Mesenchymal stem cell (in vitro differentiated cells and primary cell): ENCODE measurements at places on chromosomes 1 and 21.

- H3K36me3 ChIP-seq, result no peaks in the 10 kb centered on the region
- H3K27ac ChIP-seq, result no peak overlapping the region
- peaks cover 18% of the 10 kb centered on the region for H3K27me3 ChIP-seq
Measured at GRCh38 chr1:161678500-161678899, 15.6 kb downstream of the FCGR2B start.

DNA sequence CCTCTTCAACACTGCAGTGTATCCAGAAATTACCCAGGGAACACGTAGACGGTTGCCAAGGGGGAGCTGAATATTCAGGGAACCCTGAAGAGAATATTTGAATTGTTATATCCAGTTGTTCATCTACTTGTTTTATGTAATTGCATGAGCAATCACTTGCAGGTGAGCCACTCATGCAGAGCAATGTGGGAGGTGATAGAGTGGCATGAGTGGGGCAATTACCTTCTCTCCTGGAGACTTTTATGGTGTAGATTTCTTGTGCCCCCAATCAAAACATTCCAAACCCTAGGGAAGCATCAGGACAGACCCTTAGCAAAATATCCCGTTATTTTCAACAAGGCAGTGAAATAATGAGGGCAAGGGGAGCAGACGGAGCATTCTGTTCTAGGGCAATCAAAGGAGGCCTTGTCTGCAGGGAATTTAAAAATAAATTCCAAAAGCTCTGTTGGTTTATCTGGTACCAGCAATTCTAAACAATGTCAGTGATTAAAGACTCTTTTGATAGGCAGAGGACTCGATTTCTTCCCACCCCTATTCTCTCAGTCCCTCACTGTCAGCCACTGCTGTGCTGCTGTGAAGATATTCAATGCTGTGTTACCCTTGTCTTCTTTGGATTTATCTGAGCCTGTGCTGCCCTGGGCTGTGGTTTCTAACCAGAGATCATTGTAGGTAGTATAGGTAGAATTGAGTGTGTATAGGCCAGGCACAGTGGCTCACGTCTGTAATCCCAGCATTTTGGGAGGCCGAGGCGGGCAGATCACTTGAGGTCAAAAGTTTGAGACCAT, 180.2 kb upstream of the MAP1LC3C start:
- no peak overlapping the region for H3K27ac ChIP-seq
- no peak for DNase-seq

DNA sequence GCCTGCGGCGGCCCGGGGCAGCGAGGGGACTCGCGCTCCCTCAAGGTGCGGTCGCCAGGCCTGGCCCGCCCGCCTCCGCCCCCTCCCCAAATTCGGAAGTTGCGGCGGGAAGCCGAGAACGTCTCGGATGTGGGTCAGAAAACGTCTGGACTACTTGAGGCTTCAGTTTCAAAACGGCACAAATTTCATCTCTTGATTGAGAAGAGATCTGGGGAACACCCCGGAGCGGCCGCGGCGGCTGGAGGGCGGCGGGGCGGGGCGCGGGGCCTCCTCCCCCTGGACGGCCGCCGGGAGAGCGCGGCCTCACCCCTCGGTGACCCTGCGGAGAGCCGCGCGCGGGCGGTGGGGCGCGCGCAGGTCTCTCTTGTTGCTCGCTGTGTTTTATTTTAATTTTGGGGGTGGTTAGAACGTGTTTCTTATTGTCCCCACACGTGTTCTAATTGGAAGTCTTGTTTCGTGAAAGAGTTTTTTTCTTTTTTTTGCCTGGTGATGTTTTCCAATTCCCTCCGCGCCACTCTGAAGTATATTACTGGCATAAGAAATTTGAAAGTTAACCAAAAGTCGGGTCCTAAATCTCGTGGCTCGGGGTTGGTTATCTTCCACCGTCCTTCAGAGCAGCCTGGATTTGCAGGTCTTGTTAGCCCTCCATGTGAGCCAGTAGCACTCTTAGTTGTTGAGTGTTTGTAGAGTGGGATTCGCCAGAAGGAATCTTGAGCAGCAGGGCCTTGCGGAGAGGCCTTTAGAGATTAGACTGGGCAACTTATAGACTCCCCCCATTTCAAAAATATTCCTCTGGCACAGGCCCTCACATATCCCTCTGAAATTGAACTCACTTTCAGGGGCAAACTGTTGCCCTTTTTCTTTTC, 749 bp downstream of the PCBP3 start:
- peak; percentile 28 for DNase-seq
- H3K27me3 ChIP-seq, result no peaks in the 10 kb centered on the region
- no peaks in the 10 kb centered on the region for H3K36me3 ChIP-seq
- peaks cover 28% of the 10 kb centered on the region for H3K4me1 ChIP-seq
- peak overlapping the region; percentile 84 for H3K4me3 ChIP-seq
- H3K27ac ChIP-seq, result no peak overlapping the region

DNA sequence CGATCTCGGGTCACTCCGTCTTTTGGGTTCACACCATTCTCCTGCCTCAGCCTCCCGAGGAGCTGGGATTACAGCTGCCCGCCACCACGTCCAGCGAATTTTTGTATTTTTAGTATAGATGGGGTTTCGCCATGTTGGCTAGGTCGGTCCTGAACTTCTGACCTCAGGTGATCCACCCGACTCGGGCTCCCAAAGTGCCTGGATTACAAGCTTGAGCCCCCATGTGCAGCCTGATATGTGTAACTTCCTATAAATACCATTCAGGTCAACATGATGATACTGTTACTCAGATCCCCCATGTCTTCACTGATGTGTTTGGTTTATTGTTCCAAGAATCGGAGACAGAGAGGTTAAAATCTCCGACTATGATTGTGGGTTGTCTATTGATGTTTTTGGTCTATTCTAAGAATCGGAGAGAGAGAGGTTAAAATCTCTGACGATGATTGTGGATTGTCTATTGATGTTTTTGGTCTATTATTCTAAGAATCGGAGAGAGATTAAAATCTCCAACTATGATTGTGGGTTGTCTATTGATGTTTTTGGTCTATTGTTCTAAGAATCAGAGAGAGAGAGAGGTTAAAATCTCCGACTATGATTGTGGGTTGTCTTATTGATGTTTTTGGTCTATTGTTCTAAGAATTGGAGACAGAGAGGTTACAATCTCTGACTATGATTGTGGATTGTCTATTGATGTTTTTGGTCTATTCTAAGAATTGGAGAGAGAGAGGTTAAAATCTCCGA, 17.0 kb downstream of the C1orf159 start:
- no peak overlapping the region for H3K4me3 ChIP-seq
- no peak overlapping the region for H3K27ac ChIP-seq
- no peak for DNase-seq
- no peaks in the 10 kb centered on the region for H3K27me3 ChIP-seq
- no peaks in the 10 kb centered on the region for H3K36me3 ChIP-seq

DNA sequence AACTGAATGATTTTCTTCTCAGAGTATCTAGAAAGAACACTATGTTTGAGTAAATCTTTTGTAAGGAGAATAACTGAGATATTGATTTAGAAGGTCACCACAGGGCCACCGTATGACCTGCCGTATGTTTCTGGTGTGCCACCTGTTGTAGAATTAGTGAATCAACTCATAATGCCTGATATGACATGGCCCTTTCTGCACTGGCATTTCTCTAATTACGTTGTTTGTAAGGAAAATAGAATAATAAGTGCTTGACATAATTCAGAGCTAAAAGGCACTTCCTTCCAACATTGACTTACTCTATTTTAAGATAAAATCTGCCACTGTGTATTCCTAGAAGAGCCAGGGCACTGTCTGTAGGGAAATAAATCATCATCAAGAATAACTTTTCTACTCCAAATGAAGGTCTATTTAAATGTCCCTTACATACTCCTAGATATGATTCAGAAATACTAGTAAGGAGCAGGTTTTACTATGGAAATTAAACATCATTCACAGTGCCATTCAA, 101.7 kb downstream of the PHTF1 start:
- H3K4me3 ChIP-seq, result no peak overlapping the region
- DNase-seq, result no peak
- no peaks in the 10 kb centered on the region for H3K27me3 ChIP-seq
- no peaks in the 10 kb centered on the region for H3K4me1 ChIP-seq

- peak; percentile 29 for DNase-seq
- H3K27me3 ChIP-seq, result peaks cover 3% of the 10 kb centered on the region
- H3K4me3 ChIP-seq, result no peak overlapping the region
- H3K4me1 ChIP-seq, result no peaks in the 10 kb centered on the region
- no peak overlapping the region for H3K27ac ChIP-seq
Measured at GRCh38 chr1:206753141-206753540, 17.4 kb upstream of the IL19 start.

DNA sequence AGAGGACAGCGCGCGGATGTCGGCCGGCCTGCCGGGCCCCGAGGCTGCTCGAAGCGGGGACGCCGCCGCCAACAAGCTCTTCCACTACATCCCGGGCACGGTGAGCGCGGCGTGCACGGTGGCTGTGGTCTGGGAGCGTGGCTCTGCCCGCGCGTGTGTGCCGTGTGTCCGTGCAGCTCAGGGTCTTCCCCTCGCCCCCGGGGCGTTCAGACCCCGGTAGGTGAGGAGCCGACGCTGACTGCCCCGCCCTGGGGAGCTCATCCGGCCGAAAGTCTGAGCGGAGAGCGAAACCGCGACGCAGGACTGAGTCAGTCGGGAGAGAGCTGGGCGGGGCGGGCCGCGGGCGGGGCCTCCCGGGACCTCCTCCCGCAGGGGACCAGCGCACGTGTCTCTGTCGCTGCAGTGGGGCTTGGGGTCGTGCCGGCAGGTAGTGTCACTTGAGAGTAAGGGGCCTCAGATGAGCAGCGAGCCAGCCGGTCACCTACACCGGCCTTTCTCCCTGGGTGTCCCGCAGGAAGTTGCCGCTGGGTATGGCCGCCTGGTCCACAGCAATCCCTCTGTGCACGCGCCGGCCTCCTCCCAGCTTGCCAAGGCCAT, 520 bp downstream of the PLEKHN1 start:
- peaks cover 22% of the 10 kb centered on the region for H3K4me1 ChIP-seq
- peaks cover 39% of the 10 kb centered on the region for H3K36me3 ChIP-seq
- peak overlapping the region; percentile 85 for H3K4me3 ChIP-seq
- peaks cover 46% of the 10 kb centered on the region for H3K27me3 ChIP-seq

GRCh38 chr1:97277891-97278654, 556.5 kb downstream of the PTBP2 start:
- no peak overlapping the region for H3K27ac ChIP-seq
- DNase-seq, result peak; percentile 71
- no peak overlapping the region for H3K4me3 ChIP-seq
- peaks cover 3% of the 10 kb centered on the region for H3K36me3 ChIP-seq

GRCh38 chr1:32020339-32020738, 6.7 kb downstream of the KHDRBS1 start:
- no peak overlapping the region for H3K27ac ChIP-seq
- H3K27me3 ChIP-seq, result no peaks in the 10 kb centered on the region
- H3K4me1 ChIP-seq, result peaks cover 17% of the 10 kb centered on the region
- H3K4me3 ChIP-seq, result no peak overlapping the region

- DNase-seq, result no peak
- H3K27ac ChIP-seq, result no peak overlapping the region
- H3K4me1 ChIP-seq, result no peaks in the 10 kb centered on the region
- H3K4me3 ChIP-seq, result no peak overlapping the region
Measured at GRCh38 chr1:61670016-61670415, 54.9 kb downstream of the TM2D1 start.

GRCh38 chr1:80427881-80428280, 1372.9 kb upstream of the ADGRL2 start:
- H3K4me1 ChIP-seq, result no peaks in the 10 kb centered on the region
- no peak overlapping the region for H3K4me3 ChIP-seq
- no peak for DNase-seq

DNA sequence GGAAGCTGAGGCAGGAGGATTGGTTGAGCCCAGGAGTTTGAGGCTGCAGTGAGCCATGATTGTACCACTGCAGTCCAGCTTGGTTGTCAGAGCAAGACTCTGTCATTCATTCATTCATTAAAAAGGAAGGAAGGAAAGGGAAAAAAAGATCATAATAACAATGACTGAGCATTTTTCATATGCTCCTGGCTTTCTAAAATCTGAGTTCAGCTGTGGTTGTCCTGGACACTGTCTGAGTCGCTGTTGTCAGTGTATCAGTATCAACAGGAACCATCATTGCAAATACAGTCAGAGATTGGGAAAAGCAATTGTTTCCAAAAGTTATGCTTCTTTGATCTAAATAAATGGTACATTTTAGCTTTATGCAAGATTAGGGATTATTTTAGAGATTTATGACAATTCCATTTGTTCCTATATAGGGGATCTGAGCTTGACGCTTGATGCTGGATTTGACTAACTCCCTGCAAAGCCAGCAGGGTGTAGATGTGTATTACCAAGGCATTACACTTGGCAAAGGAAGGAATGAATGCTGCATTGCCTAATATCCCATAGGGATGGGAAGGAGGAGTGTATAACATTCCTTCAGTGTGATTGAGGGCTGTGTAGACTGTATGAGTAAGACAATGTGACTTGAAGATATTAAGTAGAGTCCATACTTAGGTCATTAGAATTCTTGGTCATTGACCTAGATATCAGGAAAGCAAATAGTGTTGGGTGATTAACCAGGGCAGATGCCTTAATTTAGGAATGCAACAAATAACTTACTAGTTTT, 100.2 kb downstream of the DISP1 start:
- H3K27ac ChIP-seq, result no peak overlapping the region
- H3K4me1 ChIP-seq, result no peaks in the 10 kb centered on the region
- no peaks in the 10 kb centered on the region for H3K27me3 ChIP-seq
- peak; percentile 56 for DNase-seq
- peaks cover 7% of the 10 kb centered on the region for H3K36me3 ChIP-seq
- H3K4me3 ChIP-seq, result peak overlapping the region; percentile 36

GRCh38 chr1:112285316-112285715, 110.7 kb upstream of the CTTNBP2NL start:
- H3K4me1 ChIP-seq, result no peaks in the 10 kb centered on the region
- H3K36me3 ChIP-seq, result no peaks in the 10 kb centered on the region
- peaks cover 5% of the 10 kb centered on the region for H3K27me3 ChIP-seq
- no peak overlapping the region for H3K27ac ChIP-seq

- H3K27me3 ChIP-seq, result no peaks in the 10 kb centered on the region
- DNase-seq, result no peak
- H3K4me3 ChIP-seq, result peak overlapping the region; percentile 11
- peaks cover 7% of the 10 kb centered on the region for H3K36me3 ChIP-seq
- H3K4me1 ChIP-seq, result peaks cover 6% of the 10 kb centered on the region
Measured at GRCh38 chr1:28328228-28328648, 602 bp upstream of the MED18 start.

DNA sequence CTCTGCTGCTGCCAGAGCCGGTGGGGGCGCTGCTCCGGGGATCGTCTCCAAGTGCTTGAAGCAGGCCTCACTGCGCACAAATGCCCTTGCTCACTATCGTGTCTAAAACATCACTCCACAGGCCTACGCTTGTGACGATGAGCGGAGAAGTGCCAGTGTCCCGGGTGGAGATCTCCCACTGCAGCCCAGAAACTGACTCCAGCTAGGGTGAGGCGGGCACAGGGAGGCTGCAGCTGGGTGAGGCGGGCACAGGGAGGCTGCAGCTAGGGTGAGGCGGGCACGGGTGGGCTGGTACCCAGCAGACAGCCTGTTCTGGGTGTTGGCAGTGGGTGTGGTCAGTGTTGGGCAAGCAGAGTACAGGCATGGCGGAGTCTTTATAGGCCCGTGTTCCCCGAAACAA, 22.7 kb upstream of the PDXK start:
- H3K27me3 ChIP-seq, result no peaks in the 10 kb centered on the region
- DNase-seq, result no peak
- peak overlapping the region; percentile 24 for H3K4me3 ChIP-seq

GRCh38 chr1:227094249-227094966, 154.3 kb downstream of the COQ8A start:
- H3K36me3 ChIP-seq, result peaks cover 48% of the 10 kb centered on the region
- H3K27me3 ChIP-seq, result no peaks in the 10 kb centered on the region
- DNase-seq, result no peak
- no peak overlapping the region for H3K27ac ChIP-seq

- no peak overlapping the region for H3K27ac ChIP-seq
- no peak overlapping the region for H3K4me3 ChIP-seq
- H3K4me1 ChIP-seq, result no peaks in the 10 kb centered on the region
- DNase-seq, result no peak
Measured at GRCh38 chr1:185295091-185295490, 22.0 kb downstream of the IVNS1ABP start.

GRCh38 chr1:6205849-6206519, at the start of gene RNF207:
Gene RNF207, plus strand, starts transcription at chr1:6206119. Its CDS starts 417 bp downstream, at chr1:6206536.
- H3K4me1 ChIP-seq, result peaks cover 35% of the 10 kb centered on the region
- H3K36me3 ChIP-seq, result no peaks in the 10 kb centered on the region
- peak; percentile 53 for DNase-seq
- peak within 1 kb of the TSS; percentile 72 for H3K4me3 ChIP-seq
- peaks cover 19% of the 10 kb centered on the region for H3K27me3 ChIP-seq
